ENCODE measurements at places on chromosomes 16 and 17.

GRCh38 chr17:77555741-77556291, 402.7 kb upstream of the TNRC6C start:
- no peak for DNase-seq

DNA sequence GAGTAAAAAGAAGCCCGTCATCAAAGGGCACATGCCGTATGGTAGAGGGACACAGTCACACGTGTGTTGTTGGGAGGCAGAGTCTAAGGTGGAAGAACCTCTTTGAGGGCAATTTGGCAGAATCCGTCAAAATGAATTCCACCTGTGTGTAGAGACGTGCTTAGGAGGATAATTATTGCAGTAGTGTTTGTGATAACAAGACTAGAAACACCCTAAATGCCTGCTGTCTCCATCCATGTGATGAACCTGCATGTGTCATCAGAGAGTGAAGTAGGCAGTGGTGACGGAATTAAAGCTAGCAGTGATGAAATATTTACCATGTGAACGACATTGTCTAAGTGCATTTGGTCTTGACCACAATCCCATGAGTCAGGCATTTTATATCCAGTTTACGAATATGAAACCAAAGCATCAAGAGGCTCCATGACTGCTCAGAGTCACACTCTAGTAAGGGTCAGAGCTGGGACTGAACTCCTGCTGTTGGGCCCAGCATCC, 61.3 kb upstream of the ADORA2B start:
- no peak for DNase-seq

GRCh38 chr16:22117609-22118008, 25.3 kb downstream of the VWA3A start:
- DNase-seq = no peak

- DNase-seq = no peak
Observed at GRCh38 chr16:81997738-81998137, 13.5 kb downstream of the SDR42E1 start.

- DNase-seq = no peak
Observed at GRCh38 chr17:3511852-3512504, 36.2 kb downstream of the ASPA start.

GRCh38 chr17:81161536-81161935, 3.8 kb upstream of the PVALEF start:
- DNase-seq = no peak

GRCh38 chr17:73371285-73371684, 59.5 kb upstream of the CDC42EP4 start:
- no peak for DNase-seq

- no peak for DNase-seq
Observed at GRCh38 chr16:56298948-56299596, 107.8 kb downstream of the GNAO1 start.

DNA sequence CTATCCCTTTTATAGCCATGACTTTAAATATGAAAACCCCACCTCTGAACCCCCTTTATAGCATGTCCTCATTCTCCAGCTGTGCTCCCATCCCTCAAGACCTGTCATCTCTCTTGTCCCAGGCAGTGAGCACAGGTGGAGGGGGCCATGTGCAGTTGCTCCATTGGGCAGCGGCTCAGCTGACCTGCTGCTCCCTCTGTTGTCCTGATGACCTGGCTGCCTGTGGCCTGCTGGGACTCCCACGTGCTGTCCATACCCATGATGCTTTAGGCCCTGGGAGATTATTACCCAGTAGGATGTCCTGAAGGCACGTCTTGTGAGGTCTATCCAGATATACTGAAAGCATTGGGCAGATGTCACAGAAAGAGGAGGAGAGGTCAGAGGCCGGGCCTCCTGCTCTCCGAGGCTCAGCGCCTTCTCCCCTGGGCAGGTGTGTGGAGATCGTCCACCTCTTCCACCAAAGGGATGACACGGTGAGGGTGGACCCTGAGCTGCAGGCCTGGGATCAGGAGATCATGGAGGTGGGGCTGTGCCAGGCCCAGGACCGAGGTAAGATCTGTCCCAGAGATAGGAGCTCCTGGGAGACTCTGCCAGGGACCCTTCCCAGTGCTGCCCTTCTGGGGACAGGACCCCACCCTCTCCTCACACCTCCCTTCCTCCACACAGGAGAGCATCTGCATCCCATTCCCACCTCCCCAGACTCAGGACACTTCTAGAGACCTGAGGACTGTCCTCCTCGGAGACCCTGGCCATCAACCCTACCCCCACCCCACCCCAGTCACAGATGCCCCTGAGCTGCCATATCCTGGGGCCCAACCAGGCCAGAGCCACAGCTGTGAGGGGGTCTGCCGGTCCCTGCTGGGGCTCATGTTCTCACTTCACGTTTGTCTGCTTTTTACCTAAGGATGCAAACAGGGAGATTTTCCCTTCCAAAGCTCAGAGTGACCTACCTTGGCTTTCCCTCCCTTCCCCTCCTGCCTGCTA, 58.0 kb downstream of the GOSR1 start:
- no peak for DNase-seq

GRCh38 chr17:9898812-9899211, 6.3 kb downstream of the RCVRN start:
- DNase-seq = no peak

GRCh38 chr16:76639685-76640289, 362.6 kb downstream of the CNTNAP4 start:
- peak; percentile 61 for DNase-seq

DNA sequence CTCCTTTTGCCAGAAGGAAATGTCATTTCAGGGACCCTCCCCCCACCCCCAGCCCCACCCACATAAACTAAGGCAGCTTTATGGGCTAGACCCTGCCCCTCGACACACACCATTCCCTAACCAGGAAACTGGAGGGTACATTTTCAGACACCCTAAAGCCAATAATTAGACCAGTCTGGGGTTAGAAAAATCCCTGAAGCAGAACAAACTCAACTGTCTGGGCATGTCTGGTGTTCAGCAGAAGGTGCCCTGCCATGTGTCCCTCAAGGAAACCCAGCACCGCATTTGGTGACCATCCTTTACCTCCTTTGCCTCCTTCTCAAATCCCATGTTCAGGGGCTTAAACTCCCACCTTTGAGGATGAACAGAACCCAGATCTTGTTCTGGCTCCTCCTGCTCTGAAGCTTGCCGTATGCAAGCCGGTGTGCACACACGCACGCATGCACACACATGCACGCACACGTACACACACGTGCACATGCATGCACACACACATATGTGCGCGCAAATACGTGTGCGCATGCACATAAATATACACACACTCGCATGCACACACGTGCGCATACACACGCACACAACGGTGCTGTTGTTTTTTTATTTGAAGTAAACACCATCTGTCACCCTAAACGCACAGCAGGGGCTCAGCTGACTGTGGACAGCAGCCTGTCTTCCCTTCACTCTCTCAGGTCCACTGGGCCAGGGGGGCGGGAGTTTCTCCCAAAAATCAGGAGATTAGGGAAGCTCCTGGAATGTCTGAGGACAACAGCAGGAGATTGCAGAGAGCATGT, 156.8 kb upstream of the TNRC6C start:
- DNase-seq = no peak

DNA sequence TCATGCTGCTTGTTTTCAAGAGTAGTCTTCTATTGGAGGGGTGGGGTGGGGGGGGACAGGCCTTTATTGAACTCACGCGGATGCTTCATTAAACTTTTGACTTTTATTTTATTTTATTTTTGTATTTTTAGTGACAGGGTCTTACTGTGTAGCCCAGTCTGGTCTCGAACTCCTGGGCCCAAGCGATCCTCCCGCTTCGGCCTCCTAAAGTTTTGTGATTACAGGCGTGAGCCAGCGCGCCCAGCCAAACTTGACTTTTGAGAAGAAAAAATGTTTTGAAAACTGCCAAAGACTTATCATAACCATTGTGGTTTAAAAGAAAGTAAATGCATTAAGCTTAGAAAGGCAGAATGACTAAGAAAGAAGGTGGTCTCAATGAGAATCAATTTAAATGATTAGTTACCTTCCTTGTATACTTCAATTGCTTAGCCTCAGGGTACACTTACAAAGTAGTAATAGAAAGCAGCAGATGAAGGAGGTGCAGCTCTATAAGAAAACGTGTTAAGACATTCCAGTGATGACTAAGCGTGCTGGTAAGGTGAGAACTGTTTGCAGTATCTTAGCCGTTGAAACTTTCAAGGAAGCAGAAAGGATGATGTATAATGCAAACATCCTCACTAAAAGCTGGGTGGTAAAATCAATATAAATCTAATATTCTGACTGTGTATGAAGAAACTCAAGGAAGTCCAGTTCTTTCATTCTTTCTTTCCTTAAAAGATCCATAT, 1.2 kb downstream of the AP2B1 start:
- DNase-seq = peak; percentile 61

- no peak for DNase-seq
Observed at GRCh38 chr16:48113001-48113400, 42.8 kb downstream of the ABCC12 start.

DNA sequence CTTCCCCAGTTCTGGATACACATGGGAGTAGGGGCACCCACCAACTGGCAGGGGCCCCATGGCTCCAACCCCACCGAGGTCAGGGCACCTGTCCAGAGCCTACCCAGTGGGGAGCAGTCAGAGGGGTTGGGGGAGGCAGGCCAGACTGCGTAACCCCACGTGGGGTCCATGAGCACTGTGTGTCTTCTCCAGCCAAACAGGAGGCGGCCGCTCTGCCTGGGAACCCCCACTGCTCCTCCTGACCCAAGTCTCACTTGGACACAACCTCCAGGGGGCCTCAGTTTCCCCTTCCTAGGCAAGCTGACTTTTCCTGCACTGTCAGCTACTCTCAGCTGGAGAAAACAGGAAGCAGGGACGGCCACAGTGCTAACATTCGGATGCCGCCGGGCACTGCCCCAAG, 7.5 kb downstream of the ZNF469 start:
- DNase-seq = no peak

DNA sequence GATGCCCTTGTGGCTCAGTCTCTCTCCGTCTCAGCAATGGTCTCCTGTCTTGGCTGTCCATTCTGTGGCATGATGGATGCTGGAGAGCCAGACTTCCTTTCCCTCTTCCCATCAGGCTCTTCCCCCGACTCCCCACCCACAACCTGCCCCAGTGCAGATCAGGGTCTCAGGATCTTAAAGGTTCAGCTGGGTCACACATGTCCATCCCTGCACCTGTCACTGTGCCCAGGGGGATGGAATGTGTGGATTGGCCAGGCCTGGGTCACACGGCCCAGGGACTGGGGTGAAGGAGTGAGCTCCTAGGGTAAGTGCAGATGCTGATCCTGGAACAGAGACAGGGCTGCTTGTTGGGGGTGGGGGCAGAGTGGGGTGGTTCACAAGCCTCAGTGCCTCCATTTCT, 23.0 kb downstream of the ADGRG5 start:
- no peak for DNase-seq

DNA sequence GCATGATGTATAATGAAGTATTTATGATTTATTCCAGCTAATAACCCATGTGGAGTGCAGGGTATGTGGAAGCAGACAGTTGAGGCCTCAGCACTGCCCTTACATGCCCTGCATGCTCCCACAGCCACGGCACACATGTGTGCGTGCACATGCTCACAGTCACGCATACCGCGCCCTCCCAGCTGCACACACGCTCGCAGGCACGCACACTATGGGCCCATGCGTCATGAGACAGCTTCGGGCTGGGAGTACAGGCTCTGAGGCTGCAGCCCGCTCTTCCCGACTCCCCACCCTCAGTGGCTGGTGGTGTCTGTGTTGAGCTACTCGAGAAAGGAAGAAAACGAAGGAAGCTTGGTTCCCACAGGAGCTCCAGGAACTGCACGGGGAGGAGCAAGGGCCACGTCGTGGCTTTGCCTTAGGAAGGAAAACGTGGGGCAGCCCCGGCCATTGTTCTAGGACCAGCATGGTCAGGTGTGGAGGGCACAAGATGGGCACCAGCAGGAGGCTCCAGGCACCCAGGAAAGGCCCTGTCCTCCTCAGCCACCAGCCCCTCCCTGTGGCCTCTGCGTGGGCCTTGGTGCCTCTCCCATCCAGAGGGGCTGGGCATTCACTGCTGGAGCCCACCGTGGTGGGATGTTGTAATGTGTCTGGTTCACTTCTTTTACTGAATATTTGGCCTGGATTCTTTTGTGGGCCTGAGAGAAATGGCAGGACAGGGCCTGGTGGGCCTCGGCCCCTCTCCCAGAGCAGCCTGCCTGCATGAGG, 27.5 kb upstream of the CDH15 start:
- DNase-seq = no peak

DNA sequence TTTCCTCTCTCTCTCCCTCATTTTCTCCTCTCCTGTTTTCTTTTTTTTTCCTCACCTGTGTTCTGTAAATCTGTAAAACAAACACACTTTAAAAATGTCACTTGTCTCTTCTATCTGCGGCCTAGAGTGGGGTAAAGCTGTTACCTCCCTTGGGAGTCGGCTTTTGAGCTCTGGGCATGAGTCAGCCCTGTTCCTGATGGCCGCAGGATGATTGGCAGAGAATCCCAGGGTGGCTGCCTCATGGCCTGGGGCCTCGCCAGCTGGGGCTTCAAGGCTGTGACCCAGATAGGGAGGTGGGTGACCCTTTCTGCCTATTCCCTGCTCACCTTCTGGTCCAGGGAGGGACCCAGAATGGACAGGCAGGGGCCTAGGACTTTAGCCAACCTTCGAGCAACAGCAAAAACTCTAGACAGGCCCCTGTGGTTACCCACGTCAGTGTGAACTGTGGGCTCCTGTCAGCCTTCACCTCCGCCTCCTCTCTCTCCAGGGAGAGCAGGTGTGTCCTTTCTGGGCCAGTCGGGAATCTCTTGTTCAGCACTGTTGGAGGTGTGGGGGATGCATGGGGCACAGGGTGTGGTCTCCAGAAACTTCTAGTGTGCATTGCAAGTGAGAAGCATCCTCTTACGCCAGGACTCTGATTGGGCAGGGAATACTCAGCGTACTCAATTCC, 87.4 kb downstream of the RAP1GAP2 start:
- DNase-seq = peak; percentile 58

DNA sequence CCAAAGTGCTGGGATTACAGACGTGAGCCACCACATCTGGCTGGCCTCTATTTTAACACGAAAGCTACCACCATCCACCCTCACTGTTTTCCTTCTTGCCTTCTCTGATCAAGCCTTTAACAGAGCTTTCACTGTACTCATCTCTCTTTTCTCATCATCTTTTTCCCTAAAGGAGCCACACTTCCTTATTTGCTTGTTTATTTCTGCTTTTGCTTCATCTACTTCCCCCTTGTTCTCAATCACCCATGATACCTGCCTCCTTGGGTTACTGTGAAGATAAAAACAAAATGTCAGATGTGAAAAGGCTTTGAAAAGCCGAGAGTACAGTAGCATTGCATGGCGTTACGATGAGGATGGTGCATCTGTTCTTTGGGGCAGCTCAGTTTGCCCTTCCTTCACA, 79.9 kb downstream of the ZNF18 start:
- DNase-seq = no peak

DNA sequence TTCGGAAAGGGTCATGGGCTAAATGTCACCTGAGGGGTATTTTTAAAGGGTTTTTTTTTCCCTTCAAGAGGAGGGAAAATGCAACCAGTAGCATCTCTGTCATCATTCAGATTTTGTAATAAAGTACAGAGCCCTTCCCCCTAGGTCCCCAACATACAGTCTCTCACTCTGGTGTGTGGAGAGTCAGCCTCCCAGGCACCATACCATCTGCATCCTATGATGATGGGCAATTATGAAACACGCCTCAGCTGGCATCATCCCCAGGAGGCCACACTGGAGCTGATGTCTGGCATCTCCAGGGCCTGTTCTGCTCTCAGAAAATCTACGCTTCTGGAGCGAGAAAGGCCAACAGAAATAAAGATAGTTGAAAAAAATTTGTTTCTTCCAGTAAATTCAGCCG, 32.0 kb downstream of the TBX4 start:
- DNase-seq = no peak

- no peak for DNase-seq
Observed at GRCh38 chr17:33966410-33967059, 288.6 kb upstream of the CCL2 start.

- no peak for DNase-seq
Observed at GRCh38 chr17:79956853-79957252, 78.8 kb downstream of the TBC1D16 start.

- peak; percentile 10 for DNase-seq
Observed at GRCh38 chr17:41456204-41456603, 11.0 kb downstream of the KRT32 start.

All from ELF-1 (cell line).